ENCODE measurements at places on chromosomes 16 and 17. TPM values are rescaled to one million over a fixed set of nuclear protein-coding genes. Genes with fewer than 3 reads are reported as not detected.

SMIM5 gene
- 0.29 TPM for total RNA-seq

PIK3R6 gene
- not detected for total RNA-seq

STAC2 gene
- total RNA-seq = not detected

TBC1D26 gene
- not detected for total RNA-seq
